ENCODE measurements at places on chromosomes 1 and 21. TPM values are rescaled to one million over a fixed set of nuclear protein-coding genes. Genes with fewer than 3 reads are reported as not detected.

DNA sequence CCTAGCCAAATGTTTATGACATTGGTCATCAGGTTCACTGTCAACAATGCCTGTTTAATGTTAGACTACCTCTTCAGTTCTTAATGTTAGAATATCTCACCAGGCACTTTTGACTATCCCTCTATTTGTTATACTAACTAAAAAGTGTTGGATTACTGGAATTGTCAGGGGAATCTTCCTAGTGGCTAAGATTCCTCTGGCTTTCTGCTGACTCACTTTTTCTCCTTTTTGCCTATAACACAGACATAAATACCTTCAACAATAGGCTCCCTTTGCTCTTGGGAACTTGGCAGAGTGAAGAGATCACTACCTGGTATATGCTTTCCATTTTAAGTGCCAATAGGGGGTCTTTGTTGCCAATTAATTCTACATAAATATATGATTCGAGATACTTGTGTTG, 68.5 kb downstream of the TMEM200B start:
- no peaks in the 10 kb centered on the region for H3K27me3 ChIP-seq
- H3K36me3 ChIP-seq: no peaks in the 10 kb centered on the region
- H3K27ac ChIP-seq: no peak overlapping the region
- no peaks in the 10 kb centered on the region for H3K4me1 ChIP-seq

- no peak overlapping the region for H3K4me3 ChIP-seq
- no peaks in the 10 kb centered on the region for H3K27me3 ChIP-seq
- DNase-seq: no peak
These were observed 594.3 kb downstream of the KIF26B start for GRCh38 chr1:245749053-245749452.

DNA sequence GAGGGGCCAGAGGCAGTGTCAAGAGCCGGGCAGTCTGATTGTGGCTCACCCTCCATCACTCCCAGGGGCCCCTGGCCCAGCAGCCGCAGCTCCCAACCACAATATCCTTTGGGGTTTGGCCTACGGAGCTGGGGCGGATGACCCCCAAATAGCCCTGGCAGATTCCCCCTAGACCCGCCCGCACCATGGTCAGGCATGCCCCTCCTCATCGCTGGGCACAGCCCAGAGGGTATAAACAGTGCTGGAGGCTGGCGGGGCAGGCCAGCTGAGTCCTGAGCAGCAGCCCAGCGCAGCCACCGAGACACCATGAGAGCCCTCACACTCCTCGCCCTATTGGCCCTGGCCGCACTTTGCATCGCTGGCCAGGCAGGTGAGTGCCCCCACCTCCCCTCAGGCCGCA, at the start of gene BGLAP:
Gene BGLAP, plus strand, starts transcription at position 259 of the 400 bp plus-strand sequence. Its CDS starts 48 bp downstream, at position 307.
- peaks cover 7% of the 10 kb centered on the region for H3K4me1 ChIP-seq
- no peaks in the 10 kb centered on the region for H3K36me3 ChIP-seq
- H3K27me3 ChIP-seq: no peaks in the 10 kb centered on the region
- DNase-seq: no peak

DNA sequence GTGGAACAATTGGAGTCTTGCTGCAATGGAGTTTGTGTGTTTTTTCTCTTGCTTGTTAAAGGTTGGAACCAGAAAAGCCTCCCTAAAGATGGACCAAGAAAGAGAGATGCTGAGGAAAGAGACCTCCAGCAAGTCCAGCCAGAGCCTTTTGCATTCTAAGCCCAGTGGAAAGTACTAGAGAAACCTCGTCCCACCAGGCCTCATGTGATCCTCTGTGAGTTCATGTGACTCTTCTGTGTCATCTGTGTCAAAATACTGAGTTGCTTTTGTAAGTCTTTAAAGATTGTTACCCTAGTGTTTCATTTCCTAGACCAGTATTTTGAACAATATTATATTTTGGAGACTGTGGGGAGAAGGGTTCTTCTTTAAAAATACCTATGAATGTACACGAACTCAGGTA, 12.5 kb upstream of the EFHD2 start:
- H3K4me1 ChIP-seq: no peaks in the 10 kb centered on the region
- H3K4me3 ChIP-seq: no peak overlapping the region
- no peaks in the 10 kb centered on the region for H3K27me3 ChIP-seq
- H3K27ac ChIP-seq: no peak overlapping the region
- DNase-seq: no peak

Gene VTCN1
- total RNA-seq: not detected

Gene OR10K2
- total RNA-seq: not detected

Gene CYP4Z1
- total RNA-seq: not detected

DNA sequence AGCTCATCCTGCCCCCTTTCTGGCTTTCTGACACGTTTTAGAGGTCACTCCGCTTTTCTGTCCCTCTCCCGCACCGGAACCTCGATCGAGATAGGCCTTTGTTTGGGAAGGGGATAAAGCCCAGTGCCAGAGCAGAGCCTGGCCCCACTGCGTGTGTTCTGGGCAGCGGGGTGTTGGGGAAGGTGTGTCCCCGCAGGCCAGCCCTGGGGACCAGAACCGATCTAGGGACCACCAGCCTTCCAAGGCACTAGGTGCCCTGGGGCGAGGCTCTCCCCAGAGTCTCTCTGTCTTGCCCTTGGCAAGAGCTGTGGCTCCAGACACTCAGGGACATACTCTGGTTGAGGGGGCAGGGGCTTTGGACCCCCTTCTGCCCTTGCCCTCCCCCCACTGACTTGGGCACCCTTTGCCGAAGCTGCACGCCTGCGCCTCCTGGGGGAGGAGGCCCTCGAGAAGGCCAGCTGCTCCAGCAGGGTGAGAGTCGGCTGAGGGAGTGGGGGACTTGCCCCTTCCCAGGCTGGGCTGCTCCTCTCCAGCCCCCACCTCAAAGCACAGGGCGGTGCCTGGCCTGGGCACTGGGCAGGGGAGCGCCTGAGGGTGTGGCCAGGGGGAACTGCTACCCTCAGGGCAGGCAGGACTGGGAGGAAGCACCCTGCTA, 16.4 kb downstream of the PRXL2B start:
- DNase-seq: no peak
- H3K27me3 ChIP-seq: no peaks in the 10 kb centered on the region
- no peaks in the 10 kb centered on the region for H3K4me1 ChIP-seq

GRCh38 chr1:48181669-48182367, 40.7 kb upstream of the SLC5A9 start:
- no peak for DNase-seq
- no peak overlapping the region for H3K27ac ChIP-seq
- H3K27me3 ChIP-seq: no peaks in the 10 kb centered on the region
- H3K4me1 ChIP-seq: no peaks in the 10 kb centered on the region

- no peak overlapping the region for H3K27ac ChIP-seq
- no peaks in the 10 kb centered on the region for H3K36me3 ChIP-seq
- H3K4me1 ChIP-seq: no peaks in the 10 kb centered on the region
- peak; percentile 27 for DNase-seq
- no peak overlapping the region for H3K4me3 ChIP-seq
These were observed 9.3 kb downstream of the CHD5 start for GRCh38 chr1:6170742-6171201.

Gene GNAT2
- total RNA-seq: not detected

DNA sequence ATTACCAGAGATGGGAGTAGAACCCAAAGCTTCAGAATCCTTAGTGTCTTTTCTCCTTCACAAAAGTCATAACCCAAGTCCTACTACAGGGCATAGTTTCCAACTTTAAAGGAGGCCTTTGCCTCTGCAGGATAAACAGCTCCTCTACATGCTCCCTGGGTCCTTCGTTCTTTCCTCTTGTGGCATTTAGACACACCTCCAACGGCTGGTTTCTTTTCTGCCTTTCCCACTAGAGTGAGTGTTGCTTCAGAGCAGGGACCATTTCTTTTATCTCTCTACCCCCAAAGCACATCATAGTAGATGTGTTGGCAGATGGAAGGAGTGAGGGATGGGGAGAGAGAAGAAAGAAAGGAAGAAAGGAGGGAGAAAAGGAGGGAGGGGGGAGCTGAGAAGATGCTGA, 144.7 kb upstream of the SPATA6 start:
- H3K4me1 ChIP-seq: no peaks in the 10 kb centered on the region
- no peak for DNase-seq
- H3K27ac ChIP-seq: no peak overlapping the region
- no peaks in the 10 kb centered on the region for H3K36me3 ChIP-seq

DNA sequence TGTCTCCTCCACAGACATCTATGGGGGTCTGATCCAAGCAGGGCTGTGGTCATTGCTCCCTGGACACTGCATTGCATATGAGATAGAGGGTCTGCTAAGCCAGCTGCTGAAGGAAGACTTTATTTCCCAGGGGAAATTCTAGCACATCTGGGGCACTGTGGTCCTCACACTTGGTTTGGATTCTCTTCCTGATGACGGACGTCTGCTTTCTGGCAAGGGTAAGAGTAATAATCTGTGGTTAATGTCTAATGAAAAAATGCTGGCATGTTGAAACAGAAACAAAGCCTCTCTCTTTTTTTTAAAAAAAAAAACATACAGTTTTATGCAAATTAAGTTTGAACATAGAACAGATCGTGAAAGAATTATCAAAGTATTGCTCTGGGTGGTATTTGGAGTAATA, 553.9 kb downstream of the DPYD start:
- peaks cover 12% of the 10 kb centered on the region for H3K4me1 ChIP-seq
- no peaks in the 10 kb centered on the region for H3K36me3 ChIP-seq
- H3K4me3 ChIP-seq: no peak overlapping the region
- H3K27me3 ChIP-seq: no peaks in the 10 kb centered on the region
- DNase-seq: no peak
- H3K27ac ChIP-seq: no peak overlapping the region

DNA sequence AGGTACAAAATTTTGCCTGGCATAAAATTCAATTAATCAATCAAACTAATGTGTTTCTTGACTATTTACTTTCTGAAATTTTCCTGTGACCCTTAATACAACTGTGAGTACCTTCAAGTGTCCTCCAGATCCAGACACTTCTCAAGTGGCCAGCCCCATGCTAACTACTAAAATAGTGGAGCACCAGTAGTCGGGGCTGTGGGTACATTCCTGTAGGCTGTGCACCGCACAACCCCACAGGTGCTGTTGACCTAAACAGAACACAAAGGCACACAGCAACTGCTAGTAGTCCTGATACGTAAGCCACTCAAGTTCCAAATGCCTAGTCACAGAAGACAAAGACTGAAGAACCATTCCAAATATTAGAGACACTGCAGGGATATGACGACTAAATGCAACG, 36.6 kb downstream of the TMEM50B start:
- H3K36me3 ChIP-seq: 0 out of 2 replicates have a peak, but pooled peaks cover 2% of the 10 kb centered on the region
- H3K4me3 ChIP-seq: no peak overlapping the region
- H3K27me3 ChIP-seq: no peaks in the 10 kb centered on the region
- peaks cover 13% of the 10 kb centered on the region for H3K4me1 ChIP-seq

GRCh38 chr21:26445440-26445839, 127.6 kb downstream of the CYYR1 start:
- no peaks in the 10 kb centered on the region for H3K27me3 ChIP-seq
- H3K4me3 ChIP-seq: no peak overlapping the region
- DNase-seq: peak; percentile 78
- peak overlapping the region; percentile 48 for H3K27ac ChIP-seq
- no peaks in the 10 kb centered on the region for H3K36me3 ChIP-seq

Gene PDZK1
- total RNA-seq: 0.97 TPM

DNA sequence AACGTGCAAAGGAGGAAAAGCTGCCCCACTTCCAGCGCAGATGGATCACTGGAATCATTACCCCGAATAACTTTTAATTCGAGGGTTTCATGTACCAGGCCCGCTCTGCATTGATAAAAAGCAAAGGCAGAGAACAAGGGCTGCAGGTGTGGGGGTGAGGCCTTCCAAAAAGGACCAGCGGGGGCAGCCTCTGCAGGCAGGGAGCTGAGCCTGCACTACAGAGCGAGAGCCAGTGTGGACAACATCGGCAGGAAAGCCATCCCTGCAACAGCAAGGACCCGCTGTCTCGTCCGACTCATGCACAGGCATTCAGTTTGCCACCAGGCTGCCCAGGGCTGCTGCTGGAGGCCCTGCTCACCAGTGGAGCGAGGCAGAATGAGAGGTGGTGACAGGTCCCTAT, 27.1 kb upstream of the AJAP1 start:
- H3K27ac ChIP-seq: no peak overlapping the region
- no peaks in the 10 kb centered on the region for H3K4me1 ChIP-seq
- H3K4me3 ChIP-seq: no peak overlapping the region
- H3K27me3 ChIP-seq: no peaks in the 10 kb centered on the region
- DNase-seq: no peak

Gene RABIF
- 7.2 TPM for total RNA-seq

Gene CCDC27
- total RNA-seq: not detected

DNA sequence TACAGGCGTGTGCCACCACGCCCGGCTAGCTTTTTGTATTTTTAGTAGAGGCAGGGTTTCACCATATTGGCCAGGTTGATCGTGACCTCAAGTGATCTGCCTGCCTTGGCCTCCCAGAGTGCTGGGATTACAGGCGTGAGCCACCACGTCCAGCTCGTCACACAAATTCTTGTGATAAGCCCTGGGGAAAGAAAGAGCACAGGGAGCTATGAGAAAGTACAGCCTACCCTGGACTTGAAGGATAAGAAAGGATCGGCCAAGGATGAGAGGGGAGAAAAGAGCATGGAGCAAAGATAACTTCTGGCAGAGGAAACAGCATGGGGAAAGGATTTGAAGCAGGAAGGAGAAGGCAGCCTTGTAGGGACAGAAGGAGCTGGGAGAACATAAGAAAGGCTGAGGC, 29.2 kb downstream of the SESN2 start:
- no peak overlapping the region for H3K27ac ChIP-seq
- H3K36me3 ChIP-seq: peaks cover 8% of the 10 kb centered on the region
- no peaks in the 10 kb centered on the region for H3K27me3 ChIP-seq
- DNase-seq: no peak
- no peak overlapping the region for H3K4me3 ChIP-seq

GRCh38 chr1:18805150-18805879, 54.1 kb downstream of the TAS1R2 start:
- H3K4me3 ChIP-seq: no peak overlapping the region
- H3K27me3 ChIP-seq: peaks cover 3% of the 10 kb centered on the region
- H3K27ac ChIP-seq: no peak overlapping the region
- peak; percentile 21 for DNase-seq
- H3K4me1 ChIP-seq: no peaks in the 10 kb centered on the region

- no peaks in the 10 kb centered on the region for H3K36me3 ChIP-seq
- H3K27me3 ChIP-seq: no peaks in the 10 kb centered on the region
- 0 out of 2 replicates have a peak, but pooled peaks cover 1% of the 10 kb centered on the region for H3K4me1 ChIP-seq
- H3K4me3 ChIP-seq: no peak overlapping the region
- no peak overlapping the region for H3K27ac ChIP-seq
These were observed 262.1 kb downstream of the BRINP2 start for GRCh38 chr1:177432897-177433296.

- H3K4me1 ChIP-seq: peaks cover 38% of the 10 kb centered on the region
- H3K36me3 ChIP-seq: peaks cover 20% of the 10 kb centered on the region
- no peaks in the 10 kb centered on the region for H3K27me3 ChIP-seq
- peak overlapping the region; percentile 74 for H3K27ac ChIP-seq
- H3K4me3 ChIP-seq: no peak overlapping the region
These were observed 5.7 kb downstream of the MRTO4 start for GRCh38 chr1:19257178-19257914.

Gene ERRFI1
- total RNA-seq: 55.1 TPM

Gene OR2G6
- not detected for total RNA-seq

GRCh38 chr1:40755067-40755466, 28.5 kb upstream of the KCNQ4 start:
- no peak for DNase-seq
- no peak overlapping the region for H3K27ac ChIP-seq
- H3K36me3 ChIP-seq: peaks cover 29% of the 10 kb centered on the region
- H3K4me1 ChIP-seq: peaks cover 8% of the 10 kb centered on the region

Data from GM23248 (cell line).